Neuronal stem cell (in vitro differentiated cells): ENCODE measurements at places on chromosomes 12 and 14.

DNA sequence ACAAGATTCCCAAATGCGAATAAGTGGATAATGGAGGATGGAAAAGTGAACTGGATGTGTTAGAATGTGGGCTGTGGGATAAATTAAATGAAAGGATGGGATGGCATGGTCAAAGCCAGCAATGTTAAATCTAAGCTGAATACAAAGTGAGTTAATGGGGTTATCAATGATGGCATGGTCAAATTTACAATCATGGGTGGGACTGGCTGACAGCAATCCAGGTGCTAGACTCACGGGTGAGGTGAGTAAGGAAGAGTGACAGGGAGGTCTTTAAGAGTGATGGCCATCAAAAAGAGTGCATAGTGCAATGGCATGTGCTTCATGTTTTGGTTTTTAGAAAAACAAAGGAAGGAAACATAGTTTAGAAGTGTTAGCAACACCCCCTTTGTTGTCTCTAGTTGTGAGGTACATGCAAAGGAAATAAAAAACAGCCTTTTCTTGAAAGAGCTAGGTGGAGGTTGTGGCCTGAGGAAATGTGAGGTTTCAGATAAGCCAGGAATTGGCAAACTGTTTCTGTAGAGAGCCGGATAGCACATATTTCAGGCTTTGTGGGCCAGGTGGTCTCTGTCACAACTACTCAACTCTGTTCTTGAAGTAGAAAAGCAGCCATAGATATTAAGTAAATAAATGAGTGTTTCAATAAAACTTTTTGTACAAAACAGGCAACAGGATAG is 328.7 kb downstream of the RPL10L start:
- DNase-seq: no peak
- H3K4me1 ChIP-seq: peaks cover 3% of the 10 kb centered on the region

GRCh38 chr12:69555461-69555860 is 29.8 kb upstream of the CCT2 start:
- no peaks in the 10 kb centered on the region for H3K27me3 ChIP-seq
- H3K4me1 ChIP-seq: no peaks in the 10 kb centered on the region
- no peak overlapping the region for H3K27ac ChIP-seq

- no peak overlapping the region for H3K4me3 ChIP-seq
- no peaks in the 10 kb centered on the region for H3K27me3 ChIP-seq
- H3K27ac ChIP-seq: no peak overlapping the region
- H3K4me1 ChIP-seq: no peaks in the 10 kb centered on the region
Observed at GRCh38 chr14:75513911-75514672, 8.2 kb upstream of the BATF start.

DNA sequence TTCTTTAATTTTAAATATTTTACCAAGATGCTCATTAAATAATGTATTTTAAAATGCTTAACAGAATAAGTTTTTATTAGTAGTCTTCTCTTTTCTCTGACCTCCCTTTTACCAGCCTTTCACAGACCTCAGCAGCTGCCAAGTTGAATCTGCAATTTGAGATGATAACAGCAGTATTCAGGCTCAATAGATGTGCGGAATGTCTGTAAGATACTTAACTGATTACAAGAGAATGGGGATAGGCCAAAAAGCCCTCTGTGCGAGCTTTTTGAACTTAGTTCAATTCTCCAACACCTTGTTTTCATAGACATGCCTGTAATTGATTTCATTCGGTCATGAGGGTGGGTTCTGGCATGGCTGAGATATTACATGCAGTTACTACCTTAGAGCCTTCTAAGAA is 277.2 kb downstream of the TMTC2 start:
- H3K36me3 ChIP-seq: peaks cover 2% of the 10 kb centered on the region
- no peak for DNase-seq
- H3K27me3 ChIP-seq: no peaks in the 10 kb centered on the region
- H3K4me1 ChIP-seq: peaks cover 2% of the 10 kb centered on the region

DNA sequence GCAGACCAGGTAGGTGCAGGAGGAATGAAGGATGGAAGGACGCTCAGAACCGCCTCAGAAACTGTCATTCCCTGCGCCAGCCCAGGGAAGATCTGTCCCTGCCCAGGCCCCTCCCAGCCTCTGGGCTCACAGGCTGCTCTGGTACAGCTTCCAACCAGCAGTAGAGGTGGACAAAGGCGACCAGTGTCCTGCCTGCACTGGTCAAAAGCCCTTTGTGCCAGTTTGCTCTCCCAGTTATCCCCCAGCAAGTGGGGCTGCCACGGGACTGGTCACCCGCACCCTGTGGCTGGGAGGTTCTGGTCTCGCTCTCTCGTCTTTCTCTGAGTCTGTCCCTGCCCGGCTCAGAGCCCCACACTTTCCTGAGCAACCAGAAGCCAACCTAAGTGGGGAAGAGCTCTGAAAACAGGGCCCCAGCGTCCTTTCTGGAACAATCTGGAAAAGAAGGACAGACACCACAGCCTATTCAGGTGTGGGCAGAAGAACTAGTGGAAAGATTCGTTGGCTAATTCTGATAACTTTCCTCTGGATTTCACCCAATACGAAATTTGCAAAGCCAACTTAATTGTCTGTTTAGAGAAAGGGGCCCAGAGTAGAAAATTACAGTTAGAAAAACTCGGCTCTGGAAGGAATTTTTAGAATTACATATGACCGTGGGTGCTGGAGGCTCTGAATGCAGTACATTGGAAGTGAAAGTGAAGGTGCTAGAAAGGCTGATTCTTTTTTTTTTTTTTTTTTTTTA is 21.7 kb downstream of the SNRNP35 start:
- H3K36me3 ChIP-seq: peaks cover 80% of the 10 kb centered on the region
- H3K27me3 ChIP-seq: no peaks in the 10 kb centered on the region
- DNase-seq: no peak
- no peaks in the 10 kb centered on the region for H3K4me1 ChIP-seq
- H3K4me3 ChIP-seq: no peak overlapping the region

DNA sequence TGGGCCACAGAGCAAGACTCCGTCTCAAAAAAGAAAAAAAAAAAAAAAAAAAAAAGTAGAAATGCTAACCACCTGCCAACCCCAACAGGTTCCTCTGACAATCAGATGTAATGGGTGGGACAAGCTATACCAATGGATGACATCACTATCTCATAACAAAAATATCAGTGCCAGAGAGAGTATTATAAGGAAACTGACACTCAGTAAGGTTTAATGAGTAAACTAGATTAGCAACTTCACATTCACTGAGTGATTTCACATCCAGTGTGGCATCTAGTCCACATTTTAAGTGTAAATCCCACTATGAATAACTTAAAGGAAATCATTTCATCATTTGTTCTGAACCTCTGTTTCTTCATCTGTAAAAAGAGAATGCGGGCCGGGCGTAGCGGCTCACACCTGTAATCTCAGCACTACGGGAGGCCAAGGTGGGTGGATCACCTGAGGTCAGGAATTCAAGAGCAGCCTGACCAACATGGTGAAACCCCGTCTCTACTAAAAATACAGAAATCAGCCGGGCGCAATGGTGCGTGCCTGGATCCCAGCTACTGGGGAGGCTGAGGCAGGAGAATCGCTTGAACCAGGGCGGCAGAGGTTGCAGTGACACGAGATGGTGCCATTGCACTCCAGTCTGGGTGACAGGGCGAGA is 1.8 kb downstream of the SART3 start:
- no peak overlapping the region for H3K27ac ChIP-seq
- peaks cover 6% of the 10 kb centered on the region for H3K4me1 ChIP-seq
- H3K27me3 ChIP-seq: no peaks in the 10 kb centered on the region
- peak overlapping the region; percentile 98 for H3K4me3 ChIP-seq
- no peak for DNase-seq

- no peak overlapping the region for H3K27ac ChIP-seq
- no peaks in the 10 kb centered on the region for H3K36me3 ChIP-seq
- H3K4me1 ChIP-seq: no peaks in the 10 kb centered on the region
- H3K4me3 ChIP-seq: no peak overlapping the region
- H3K27me3 ChIP-seq: no peaks in the 10 kb centered on the region
Observed at GRCh38 chr14:78614593-78614992, 444.4 kb downstream of the NRXN3 start.

DNA sequence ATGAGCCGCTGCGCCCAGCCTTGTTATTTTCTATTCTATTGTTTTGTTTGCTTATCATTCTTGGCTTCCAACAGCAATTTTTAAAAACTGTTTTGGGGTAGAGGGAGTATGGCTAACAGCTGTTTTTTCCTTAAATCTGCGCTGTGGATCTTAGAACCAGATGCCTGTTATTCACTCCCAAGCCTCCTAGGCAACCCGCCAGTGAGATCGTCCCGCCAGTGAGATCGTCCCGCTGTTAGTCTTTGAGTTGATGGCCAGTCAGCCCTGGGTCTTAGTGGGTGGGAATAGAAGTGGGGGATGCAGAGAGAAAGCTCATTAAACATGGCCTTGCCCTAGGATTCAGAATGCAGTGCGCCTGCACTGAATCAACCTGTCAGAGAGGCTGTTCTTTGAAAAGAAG is 67.3 kb upstream of the BICD1 start:
- no peaks in the 10 kb centered on the region for H3K36me3 ChIP-seq
- H3K4me1 ChIP-seq: peaks cover 9% of the 10 kb centered on the region
- no peak overlapping the region for H3K27ac ChIP-seq
- no peak for DNase-seq
- no peaks in the 10 kb centered on the region for H3K27me3 ChIP-seq

DNA sequence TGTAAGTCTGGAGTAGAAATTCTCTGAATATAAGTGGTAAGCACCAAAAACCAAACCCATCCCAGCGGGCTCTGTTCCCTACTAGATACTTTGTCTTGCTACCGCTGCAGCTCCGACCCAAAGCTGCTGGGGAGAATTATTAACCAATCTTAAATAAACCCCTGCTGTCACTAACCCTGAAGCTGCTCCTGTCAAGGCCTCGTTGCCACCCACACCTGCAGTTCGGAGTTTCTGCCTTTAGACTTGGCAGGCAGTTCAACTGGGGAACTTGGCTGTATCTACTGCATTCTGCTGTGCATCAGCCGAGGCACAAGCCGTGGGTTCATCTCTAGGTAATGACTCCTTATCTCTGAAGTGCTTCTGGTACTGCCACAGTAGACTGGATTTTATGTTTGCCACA is 55.5 kb downstream of the PPM1A start:
- no peaks in the 10 kb centered on the region for H3K36me3 ChIP-seq
- H3K4me3 ChIP-seq: no peak overlapping the region
- DNase-seq: no peak
- H3K27me3 ChIP-seq: no peaks in the 10 kb centered on the region
- no peaks in the 10 kb centered on the region for H3K4me1 ChIP-seq
- no peak overlapping the region for H3K27ac ChIP-seq

DNA sequence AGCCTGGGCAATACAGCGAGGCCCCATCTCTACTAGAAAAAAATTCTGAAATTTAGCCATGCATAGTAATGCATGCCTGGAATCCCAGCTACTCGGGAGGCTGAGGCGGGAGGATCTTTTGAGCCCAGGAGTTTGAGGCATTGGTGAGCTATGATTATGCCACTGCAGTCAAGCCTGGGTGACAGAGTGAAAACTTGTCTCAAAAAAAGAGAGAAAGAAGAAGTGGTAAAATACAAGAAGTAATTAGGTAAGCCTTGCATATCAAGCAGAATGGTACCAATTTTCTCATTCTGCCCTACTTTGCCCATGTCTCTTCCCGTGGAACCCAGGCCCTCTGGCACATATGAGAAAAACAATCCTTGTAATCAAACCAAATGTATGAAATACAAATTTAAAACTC is 70.7 kb downstream of the SUSD6 start:
- no peaks in the 10 kb centered on the region for H3K27me3 ChIP-seq
- no peaks in the 10 kb centered on the region for H3K36me3 ChIP-seq
- H3K4me1 ChIP-seq: peaks cover 14% of the 10 kb centered on the region
- H3K27ac ChIP-seq: no peak overlapping the region
- no peak for DNase-seq

GRCh38 chr12:71371122-71371521 is 68.5 kb upstream of the LGR5 start:
- no peak overlapping the region for H3K27ac ChIP-seq
- DNase-seq: no peak
- no peaks in the 10 kb centered on the region for H3K36me3 ChIP-seq
- no peak overlapping the region for H3K4me3 ChIP-seq
- no peaks in the 10 kb centered on the region for H3K4me1 ChIP-seq

- peak overlapping the region; percentile 8 for H3K27ac ChIP-seq
- peaks cover 31% of the 10 kb centered on the region for H3K4me1 ChIP-seq
- no peaks in the 10 kb centered on the region for H3K27me3 ChIP-seq
- DNase-seq: no peak
Observed at GRCh38 chr14:100826391-100827100, 628 bp downstream of the MEG3 start.

DNA sequence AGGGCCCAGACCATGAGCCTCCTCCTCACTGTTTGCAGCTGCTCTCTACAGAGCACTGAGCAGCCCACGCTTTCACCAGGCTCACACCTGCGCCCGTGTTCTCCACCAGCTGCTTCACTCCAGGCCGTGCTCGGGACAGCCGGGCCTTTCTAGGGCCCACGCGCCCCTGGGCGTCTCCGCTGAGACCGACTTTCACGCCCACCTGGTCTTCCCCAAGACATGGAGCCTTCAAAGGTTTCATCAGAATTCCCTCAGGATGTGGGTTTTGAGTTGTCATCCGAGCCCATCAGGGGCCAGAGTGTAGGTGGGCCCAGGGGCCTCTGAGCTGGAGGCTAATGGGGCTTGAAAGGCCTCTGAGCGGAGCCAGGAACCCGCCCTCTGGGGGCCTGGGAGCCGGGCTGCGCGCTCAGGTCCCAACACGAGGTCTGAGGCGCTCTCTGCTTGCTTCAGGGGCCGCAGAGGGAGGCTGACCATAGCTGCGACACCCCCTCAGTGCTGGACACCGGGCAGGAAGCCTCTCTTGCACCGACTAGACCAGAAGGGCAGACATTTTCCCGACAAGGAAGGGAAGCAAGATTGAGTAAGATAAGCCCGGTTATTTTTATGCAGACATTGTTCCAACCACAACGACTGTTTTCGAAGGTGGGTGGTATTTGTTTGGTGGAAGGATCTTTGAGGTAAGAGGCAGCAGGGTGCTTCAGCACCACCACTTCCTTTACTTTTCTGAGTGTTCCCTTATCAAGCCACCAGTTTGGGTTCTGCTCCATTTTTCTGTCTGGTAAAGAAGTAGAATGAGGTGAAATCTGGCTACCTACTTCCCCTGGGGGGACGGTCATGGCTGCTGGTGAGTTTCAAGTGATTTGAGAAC is 125.0 kb upstream of the FUT8 start:
- no peak overlapping the region for H3K4me3 ChIP-seq
- no peaks in the 10 kb centered on the region for H3K36me3 ChIP-seq
- H3K27ac ChIP-seq: no peak overlapping the region
- no peak for DNase-seq
- no peaks in the 10 kb centered on the region for H3K27me3 ChIP-seq

GRCh38 chr12:114976959-114977358 is 293.0 kb upstream of the TBX3 start:
- no peak overlapping the region for H3K27ac ChIP-seq
- H3K36me3 ChIP-seq: no peaks in the 10 kb centered on the region
- no peak overlapping the region for H3K4me3 ChIP-seq
- H3K27me3 ChIP-seq: no peaks in the 10 kb centered on the region
- no peaks in the 10 kb centered on the region for H3K4me1 ChIP-seq
- DNase-seq: no peak
